ENCODE measurements at places on chromosomes 16 and 17.

DNA sequence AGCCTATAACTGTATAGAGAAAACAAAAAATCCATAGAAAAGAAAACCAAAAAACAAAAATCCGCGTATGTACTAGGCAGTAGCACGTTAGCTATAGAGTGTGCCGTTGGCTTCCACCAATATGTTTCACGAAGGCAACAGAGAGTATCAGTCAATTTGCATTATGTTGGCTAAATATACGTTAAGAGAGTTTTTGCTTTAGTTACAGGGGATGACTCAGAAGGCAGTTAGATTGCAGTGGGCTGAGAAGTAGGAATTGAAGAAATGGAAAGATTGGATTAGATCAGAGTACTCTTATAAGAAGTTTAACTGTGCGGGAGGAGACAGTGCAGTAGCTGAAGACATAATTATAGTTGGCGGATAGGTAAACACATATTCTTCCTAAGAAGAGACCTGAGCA lies 911 bp upstream of the NACA2 start:
- DNase-seq: no peak

DNA sequence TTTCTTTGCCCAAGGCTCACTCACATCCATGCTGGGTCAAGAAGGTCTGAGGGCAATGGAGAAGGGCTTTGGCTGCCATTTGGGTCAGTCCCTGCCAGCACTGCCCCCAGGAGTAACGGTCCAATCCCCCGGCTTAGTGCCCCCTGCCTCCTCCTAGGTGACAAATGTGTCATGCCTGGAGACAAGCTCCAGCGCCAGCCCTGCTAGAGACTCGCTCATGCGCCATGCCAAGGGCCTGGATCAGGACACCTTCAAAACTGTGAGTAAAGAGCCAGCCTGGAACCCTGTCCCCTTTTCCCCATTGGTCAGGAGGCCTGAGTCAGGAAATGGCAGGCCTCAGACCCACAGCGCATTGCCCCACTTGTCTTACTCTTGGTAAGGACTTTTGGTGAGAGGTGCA lies 3.3 kb downstream of the CHCT1 start:
- no peak for DNase-seq

GRCh38 chr16:51418258-51418657 lies 267.2 kb upstream of the SALL1 start:
- DNase-seq: no peak

- no peak for DNase-seq
These were observed 367.5 kb downstream of the CPPED1 start for GRCh38 chr16:12436201-12436657.

DNA sequence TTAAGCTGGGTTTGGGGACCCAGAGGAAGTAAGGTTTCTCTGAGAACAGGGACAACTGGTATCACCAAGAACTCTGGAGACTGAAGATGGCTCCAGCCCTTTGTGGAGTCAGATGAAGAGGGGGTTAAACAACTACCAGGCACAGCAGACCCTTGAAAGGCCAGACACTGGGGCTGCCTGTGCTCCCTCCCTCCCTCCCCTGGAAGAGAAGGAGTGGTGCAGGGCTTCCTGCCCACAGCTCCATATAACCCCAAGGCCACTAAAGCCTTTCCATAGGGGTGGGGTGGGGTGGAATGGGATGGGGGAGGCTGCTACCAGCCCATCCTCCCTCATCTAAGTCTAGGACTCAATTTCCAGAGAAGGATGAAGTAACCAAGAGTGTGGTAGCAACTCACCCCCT lies 66.7 kb downstream of the CCDC182 start:
- DNase-seq: no peak

DNA sequence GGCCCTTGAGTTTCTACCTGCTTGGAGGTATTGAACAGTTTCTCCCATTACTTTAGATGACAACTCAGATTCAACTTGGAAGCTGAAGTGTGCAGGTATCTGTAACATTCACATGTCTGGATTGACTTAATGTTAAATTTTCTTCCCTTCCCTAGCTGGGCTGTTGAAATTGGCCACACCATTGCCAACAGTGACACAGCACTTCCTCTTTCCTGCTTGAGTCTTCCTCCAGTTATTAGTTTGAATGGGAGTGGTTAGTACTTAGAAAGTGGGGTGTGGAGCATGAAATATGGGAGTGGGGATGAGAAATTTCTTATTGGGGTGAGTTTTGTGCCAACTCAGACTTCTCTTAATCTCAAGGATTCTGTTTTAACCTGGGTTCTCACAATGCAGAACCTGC lies 454.9 kb downstream of the KCNJ2 start:
- DNase-seq: no peak

DNA sequence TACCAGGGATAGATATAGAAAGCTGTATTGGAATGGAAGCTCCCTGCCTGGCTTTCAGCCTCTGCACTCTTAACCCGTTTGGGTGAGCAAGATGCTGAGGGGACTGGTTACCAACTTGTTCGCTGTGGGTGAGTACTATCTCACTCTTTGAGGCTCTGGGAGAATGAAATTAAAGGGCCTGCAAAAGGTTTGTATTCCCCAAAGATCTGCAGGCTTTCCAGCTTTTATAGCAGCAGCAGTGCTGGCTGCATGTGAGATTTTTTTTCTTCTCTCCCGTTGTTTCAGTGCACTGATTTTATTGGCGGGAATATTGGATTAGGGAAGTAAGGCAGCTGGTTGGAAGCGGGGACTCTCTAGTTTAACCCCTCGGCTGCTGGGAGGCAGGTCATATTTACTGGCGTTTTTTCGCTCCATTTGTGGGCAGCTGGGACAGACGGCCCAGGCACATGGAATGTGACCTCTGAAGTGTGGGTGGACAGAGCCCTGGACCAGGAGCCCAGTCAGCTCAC lies 30.9 kb downstream of the C17orf75 start:
- no peak for DNase-seq

DNA sequence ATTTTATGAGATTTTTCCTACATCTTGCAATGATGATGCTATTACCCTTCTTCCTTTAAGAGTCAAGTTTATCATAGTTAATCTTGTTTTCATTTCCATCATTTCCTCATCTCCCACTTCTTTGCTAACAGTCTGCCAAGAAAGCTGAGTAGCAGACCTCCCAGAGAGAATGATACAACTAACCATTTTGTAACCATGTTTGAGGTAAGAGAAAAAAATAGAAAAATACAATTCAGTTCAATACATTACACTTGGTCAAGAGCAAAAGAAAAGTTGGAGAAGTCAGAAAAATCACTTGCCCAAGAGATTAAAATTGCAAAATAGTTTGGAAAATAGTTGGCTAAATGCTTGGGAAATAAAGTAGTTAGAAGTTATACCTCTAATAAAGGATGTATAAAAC lies 154.4 kb downstream of the ABCA8 start:
- DNase-seq: no peak

GRCh38 chr16:75787440-75787839 lies 61.1 kb upstream of the CPHXL start:
- no peak for DNase-seq

- DNase-seq: no peak
These were observed 39.8 kb downstream of the ZNF778 start for GRCh38 chr16:89257281-89257731.

GRCh38 chr16:78654929-78655328 lies 555.5 kb downstream of the WWOX start:
- DNase-seq: no peak

- DNase-seq: no peak
These were observed 6.6 kb downstream of the NHERF2 start for GRCh38 chr16:2033057-2033908.

DNA sequence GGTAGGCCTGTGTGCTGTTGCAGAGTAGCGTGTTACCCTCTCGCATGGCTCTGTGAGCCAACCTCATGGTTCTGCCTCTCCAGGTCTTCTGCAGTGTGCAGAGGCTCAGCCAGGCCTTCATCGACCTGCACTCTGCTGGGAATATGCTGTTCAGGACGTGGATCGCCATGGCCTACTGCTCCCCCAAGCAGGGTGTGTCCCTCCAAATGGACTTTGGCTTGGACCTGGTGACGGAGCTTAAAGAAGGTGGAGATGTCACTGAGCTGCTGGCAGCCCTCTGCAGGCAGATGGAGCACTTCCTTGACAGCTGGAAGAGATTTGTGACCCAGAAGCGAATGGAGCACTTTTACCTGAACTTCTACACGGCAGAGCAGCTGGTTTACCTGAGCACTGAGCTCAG lies 75.8 kb upstream of the ENDOV start:
- no peak for DNase-seq

DNA sequence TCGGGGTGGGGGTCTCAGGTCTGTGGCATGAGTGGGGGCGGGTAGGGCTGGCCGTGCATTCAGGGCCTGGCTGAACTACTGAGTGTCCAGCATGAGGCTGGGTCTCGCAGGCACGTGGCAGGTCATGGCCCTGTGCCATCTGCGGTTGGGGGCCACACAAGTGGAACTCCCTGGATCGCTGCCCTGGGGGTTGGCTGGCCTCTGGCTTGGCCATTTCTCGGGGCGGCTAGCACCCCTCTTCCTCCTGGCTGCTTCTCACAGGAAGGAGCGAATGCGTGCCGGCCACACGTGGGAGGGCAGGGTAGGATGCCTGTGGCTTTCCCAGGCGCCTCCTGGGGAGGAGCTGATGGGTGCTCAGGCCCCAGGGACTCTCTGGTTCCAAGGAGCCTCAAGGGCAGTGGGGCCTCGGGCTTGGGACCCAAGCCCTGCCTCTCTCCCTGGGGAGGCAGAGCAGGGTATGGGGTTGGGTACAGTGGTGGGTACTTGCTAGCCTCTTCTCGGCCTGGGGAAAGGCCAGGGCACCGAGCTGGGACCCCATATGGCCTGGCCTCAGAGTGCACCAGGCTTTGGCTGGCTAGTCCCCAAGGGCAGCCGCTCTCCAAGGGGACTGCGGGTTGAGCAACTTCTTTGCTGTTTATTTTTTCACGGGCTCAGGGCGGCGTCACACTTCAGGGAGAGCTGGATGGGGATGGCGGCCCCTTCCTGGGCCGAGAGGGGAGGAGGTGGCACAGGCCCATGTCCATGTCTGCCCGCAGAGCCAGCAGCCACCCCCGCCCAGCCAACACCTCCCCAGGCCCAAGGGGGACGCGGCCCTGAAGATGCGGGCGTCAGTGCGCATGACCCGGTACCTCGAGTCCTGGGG lies 37.5 kb downstream of the ADCY7 start:
- no peak for DNase-seq

DNA sequence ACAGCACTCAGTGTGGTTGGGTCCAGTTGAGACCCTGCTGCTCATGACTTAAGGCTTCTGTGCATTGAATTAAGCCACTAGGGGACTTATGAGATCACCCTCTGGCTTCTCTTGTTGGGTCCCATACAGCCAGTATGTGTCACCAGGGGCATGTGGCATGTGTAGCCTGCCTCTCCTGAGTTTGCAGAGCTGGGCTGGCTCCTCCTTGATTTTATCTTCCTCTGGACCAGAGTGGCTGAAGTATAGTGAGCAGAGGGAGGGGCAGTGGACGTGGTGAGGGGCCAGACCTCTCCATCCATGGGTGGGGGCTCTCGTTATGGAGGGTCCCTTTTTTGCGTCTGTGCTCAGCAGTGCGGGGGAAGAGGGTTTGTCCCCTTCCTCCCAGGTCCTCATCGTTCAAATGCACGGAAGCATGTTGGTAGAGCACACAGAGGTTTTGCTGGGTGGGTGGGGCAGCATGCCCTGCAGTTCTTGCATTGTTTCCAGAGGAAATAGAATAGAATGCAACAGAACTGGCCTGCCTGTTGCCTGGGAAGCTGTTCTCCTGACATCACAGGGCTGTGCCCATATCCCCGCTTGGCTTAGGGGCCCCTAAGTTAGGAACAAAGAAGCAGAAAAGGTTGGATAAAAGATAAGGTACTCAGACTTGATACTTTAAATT lies 77.4 kb downstream of the SPECC1 start:
- DNase-seq: no peak

GRCh38 chr17:82077617-82078358 lies 12.2 kb upstream of the DUS1L start:
- no peak for DNase-seq

DNA sequence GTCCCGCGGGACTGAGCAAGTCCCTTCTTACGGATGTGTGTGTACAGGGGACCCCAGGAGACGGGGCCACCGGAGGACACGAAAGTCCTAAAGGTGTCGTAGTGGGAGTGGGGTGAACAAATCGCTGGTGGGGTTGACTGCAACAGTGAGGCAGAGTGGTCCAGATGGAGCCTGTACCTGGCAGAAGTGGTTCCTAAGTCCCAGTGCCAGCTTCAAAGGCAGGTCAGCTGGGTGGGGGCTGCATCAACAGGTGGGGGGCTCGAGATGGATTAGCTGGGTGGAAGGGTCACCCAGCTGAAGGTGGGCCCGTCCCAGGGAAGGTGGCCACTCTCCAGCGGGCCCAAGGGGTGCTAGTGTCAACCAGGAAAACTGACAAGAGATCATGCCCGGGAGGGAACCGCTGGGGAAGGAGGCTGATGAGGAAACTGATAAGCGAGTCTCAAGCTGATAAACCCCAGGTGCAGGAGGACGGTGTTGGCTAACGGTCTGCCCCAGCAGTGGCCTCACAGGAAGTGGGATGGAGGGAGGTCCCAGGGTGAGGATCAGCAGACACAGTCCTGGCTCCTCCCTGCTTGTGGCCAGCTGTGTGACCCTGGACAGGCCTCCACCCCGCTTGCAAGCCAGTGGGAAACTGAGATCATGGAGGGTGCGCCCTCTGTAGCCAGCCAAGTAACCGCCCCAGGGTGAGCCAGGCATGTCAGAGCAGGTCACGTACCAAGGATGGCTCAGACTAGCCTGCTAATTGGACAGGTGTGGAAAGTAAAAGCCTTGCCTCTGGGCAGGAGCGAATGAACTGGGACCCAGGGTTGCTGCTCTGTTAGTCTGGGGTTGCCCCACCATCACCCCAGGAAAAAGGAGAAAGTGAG lies 1.0 kb downstream of the ORAI3 start:
- no peak for DNase-seq

Measured in AG04449 (cell line).